ENCODE measurements at places on chromosomes 16 and 17. TPM values are rescaled to one million over a fixed set of nuclear protein-coding genes. Genes with fewer than 3 reads are reported as not detected.

GRCh38 chr17:67021743-67022450 is 22.5 kb upstream of the CACNG1 start:
- H3K36me3 ChIP-seq: no peaks in the 10 kb centered on the region
- no peak for DNase-seq

Gene TERB1
- polyA plus RNA-seq: not detected

Gene GDE1
- 71.7 TPM for polyA plus RNA-seq

- H3K4me1 ChIP-seq: peaks cover 30% of the 10 kb centered on the region
- no peak for DNase-seq
- H3K27ac ChIP-seq: peak overlapping the region; percentile 87
- peaks cover 21% of the 10 kb centered on the region for H3K36me3 ChIP-seq
Observed at GRCh38 chr16:28821874-28822519, 802 bp upstream of the ATXN2L start.

- no peak overlapping the region for H3K4me3 ChIP-seq
- H3K27ac ChIP-seq: no peak overlapping the region
- H3K4me1 ChIP-seq: peaks cover 10% of the 10 kb centered on the region
- H3K27me3 ChIP-seq: no peaks in the 10 kb centered on the region
- no peak for DNase-seq
Observed at GRCh38 chr17:34974794-34975785, 5.2 kb upstream of the LIG3 start.

- H3K4me3 ChIP-seq: no peak overlapping the region
- H3K36me3 ChIP-seq: peaks cover 31% of the 10 kb centered on the region
- no peak overlapping the region for H3K27ac ChIP-seq
- peaks cover 12% of the 10 kb centered on the region for H3K4me1 ChIP-seq
- H3K27me3 ChIP-seq: no peaks in the 10 kb centered on the region
Observed at GRCh38 chr16:1377406-1378010, 25.8 kb downstream of the GNPTG start.

Gene SLC38A8
- not detected for polyA plus RNA-seq

GRCh38 chr16:69537706-69538080 is 28.1 kb upstream of the NFAT5 start:
- DNase-seq: no peak
- H3K27me3 ChIP-seq: peaks cover 5% of the 10 kb centered on the region
- H3K4me1 ChIP-seq: peaks cover 44% of the 10 kb centered on the region
- no peaks in the 10 kb centered on the region for H3K36me3 ChIP-seq
- no peak overlapping the region for H3K4me3 ChIP-seq

Gene HOXB5
- not detected for polyA plus RNA-seq

DNA sequence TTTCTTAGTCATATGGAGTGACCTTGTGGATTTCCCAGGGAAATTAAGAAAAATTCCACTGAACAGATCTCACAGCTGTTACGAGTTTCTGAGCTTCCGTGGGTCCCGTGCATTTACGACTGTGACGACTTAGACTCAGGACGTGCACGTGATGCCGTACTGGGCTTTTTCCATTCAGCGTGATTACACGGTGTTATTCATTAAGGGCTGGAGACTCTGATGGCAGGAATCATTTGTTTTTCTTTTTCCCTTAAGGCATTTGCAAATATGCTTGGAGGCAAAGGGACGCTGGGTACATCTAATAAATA is 57.2 kb downstream of the TBC1D16 start:
- H3K4me1 ChIP-seq: no peaks in the 10 kb centered on the region
- H3K27ac ChIP-seq: no peak overlapping the region

Gene NKD1
- polyA plus RNA-seq: not detected

Gene SHISA6
- polyA plus RNA-seq: not detected

GRCh38 chr17:68089881-68090280 is 54.3 kb downstream of the KPNA2 start:
- H3K27me3 ChIP-seq: no peaks in the 10 kb centered on the region
- peak; percentile 84 for DNase-seq
- peaks cover 38% of the 10 kb centered on the region for H3K4me1 ChIP-seq
- peak overlapping the region; percentile 21 for H3K27ac ChIP-seq
- H3K36me3 ChIP-seq: no peaks in the 10 kb centered on the region
- no peak overlapping the region for H3K4me3 ChIP-seq

GRCh38 chr16:66605177-66605978 is 874 bp downstream of the CMTM3 start:
- DNase-seq: no peak
- peak overlapping the region; percentile 76 for H3K27ac ChIP-seq
- no peaks in the 10 kb centered on the region for H3K27me3 ChIP-seq
- peaks cover 42% of the 10 kb centered on the region for H3K4me1 ChIP-seq
- H3K4me3 ChIP-seq: peak overlapping the region; percentile 74
- peaks cover 31% of the 10 kb centered on the region for H3K36me3 ChIP-seq

GRCh38 chr17:49987290-49987585 is 7.8 kb downstream of the DLX3 start:
- H3K4me1 ChIP-seq: no peaks in the 10 kb centered on the region
- H3K36me3 ChIP-seq: no peaks in the 10 kb centered on the region
- H3K27ac ChIP-seq: no peak overlapping the region
- peaks cover 69% of the 10 kb centered on the region for H3K27me3 ChIP-seq
- no peak overlapping the region for H3K4me3 ChIP-seq

Gene CD79B
- polyA plus RNA-seq: 20.9 TPM

GRCh38 chr17:75417054-75417580 is 11.6 kb upstream of the GRB2 start:
- H3K4me3 ChIP-seq: no peak overlapping the region
- no peaks in the 10 kb centered on the region for H3K36me3 ChIP-seq

DNA sequence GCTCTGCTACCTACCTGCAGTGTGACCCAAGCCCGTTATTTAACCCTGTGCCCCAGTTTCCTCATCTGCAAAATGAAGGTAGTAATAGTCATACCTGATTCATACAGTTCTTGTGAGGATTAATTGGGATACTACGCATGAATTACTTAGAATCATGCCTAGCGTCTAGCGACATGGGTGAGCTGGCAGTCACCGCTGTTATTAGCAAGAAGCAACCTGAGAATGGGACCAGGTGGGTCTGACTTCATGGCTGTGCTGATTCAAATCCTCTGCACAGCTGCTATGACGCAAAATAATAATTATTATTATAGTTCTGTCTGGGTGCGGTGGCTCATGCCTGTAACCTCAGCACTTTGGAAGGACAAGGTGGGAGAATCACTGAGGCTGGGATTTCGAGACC is 7.9 kb downstream of the SOCS1 start:
- H3K27me3 ChIP-seq: no peaks in the 10 kb centered on the region
- H3K4me1 ChIP-seq: peaks cover 5% of the 10 kb centered on the region
- no peak overlapping the region for H3K27ac ChIP-seq
- DNase-seq: no peak

DNA sequence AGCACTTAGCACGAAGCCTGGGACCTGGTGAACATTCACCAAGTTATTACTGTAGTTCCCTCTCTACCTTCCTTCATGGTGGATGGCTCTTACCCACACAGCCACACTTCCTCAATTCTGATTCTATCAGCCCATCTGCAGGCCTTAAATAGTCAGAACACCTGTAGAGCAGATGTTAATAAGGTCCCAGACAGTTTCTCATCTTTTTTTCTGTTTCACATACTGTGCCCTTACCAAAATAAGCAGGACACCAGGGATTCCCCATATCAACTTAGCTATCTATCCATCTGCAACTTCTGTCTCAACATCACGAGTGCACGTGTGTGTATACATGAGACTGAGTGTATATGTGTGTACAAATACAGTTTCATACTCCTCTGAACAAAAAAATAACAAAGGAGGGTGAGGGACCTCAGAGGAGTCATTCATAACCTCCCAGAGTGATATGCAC is 2.8 kb downstream of the RECQL5 start:
- no peak for DNase-seq
- H3K4me3 ChIP-seq: no peak overlapping the region
- H3K36me3 ChIP-seq: peaks cover 47% of the 10 kb centered on the region
- H3K27ac ChIP-seq: no peak overlapping the region

Gene ZNF821
- polyA plus RNA-seq: 4.9 TPM

DNA sequence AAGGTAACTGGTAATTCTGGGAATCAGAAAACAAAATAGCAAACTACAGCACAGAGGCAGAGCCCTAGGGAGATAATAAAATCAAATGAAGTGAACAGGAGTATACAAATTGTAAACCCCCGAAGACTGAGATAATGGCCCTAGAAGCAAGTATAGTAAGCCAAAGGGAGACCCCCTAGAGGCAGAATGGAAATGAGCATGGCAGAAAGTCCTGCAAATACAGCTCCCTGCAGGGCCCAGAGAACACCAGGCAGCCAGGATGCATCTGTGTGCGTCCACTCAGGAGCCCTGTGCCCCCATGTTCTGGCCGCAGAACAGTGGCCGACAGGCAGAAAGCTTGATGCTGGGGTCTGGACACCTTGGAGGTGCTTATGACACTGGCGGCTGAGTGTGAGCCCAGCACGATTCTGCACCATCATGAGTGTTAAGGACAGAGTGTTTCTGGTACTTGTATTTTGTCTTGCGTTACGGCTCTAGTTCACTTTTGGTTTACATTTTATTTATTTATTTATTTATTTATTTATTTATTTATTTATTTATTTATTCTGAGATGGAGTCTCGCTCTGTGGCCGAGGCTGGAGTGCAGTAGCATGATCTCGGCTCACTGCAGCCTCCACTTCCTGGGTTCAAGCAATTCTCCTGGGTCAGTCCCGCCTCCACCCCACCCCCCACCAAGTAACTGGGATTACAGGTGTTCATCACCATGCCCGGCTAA is 48.7 kb downstream of the RGS9 start:
- H3K4me3 ChIP-seq: no peak overlapping the region
- DNase-seq: no peak
- H3K27me3 ChIP-seq: no peaks in the 10 kb centered on the region
- peaks cover 9% of the 10 kb centered on the region for H3K4me1 ChIP-seq
- no peaks in the 10 kb centered on the region for H3K36me3 ChIP-seq

DNA sequence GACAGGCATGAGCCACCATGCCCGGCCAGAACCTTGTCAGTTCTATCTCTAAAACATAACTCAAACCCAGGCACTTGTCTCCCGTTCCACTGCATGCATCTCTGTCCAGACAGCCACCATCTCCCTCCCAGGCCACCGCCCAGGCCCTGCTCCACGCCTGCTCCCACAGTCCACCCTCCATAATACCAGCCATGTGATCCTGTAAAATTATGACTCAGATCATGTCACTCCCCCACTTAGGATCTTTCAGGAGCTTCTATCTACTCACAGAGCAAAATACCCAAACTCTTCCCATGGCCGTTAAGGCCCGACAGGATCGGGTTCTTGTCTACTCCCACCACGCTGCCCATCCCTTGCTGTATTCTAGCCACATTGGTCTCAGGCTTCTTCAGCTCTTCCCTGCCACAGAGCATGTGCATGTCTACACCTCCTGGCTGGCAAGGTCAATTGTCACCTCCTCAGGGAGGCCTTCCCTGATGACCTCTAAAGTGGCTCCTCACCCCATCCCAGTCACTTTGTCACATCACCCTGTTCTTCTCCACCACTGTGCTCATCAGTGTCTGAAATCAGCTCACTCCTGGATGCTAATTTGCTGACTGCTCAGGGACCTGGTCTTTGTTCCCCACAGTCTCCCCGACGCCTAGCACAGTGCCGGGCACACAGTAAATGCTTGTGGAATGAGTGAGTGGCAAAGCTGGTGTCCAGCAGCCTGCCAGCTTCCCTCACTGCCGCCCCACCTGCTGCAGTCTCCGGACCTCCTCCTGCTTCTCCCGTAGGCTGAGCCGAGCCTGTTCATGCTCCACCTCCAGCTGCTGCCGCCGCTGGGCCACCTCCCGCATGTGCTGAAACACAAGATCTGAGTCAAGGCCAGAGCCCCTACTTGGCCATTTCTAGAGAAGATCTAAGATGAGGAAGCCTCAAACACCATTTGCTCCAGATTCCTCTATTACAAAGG is 6.7 kb downstream of the TSPOAP1 start:
- H3K27me3 ChIP-seq: peaks cover 34% of the 10 kb centered on the region
- no peak overlapping the region for H3K4me3 ChIP-seq
- no peak overlapping the region for H3K27ac ChIP-seq
- H3K36me3 ChIP-seq: no peaks in the 10 kb centered on the region

- peak overlapping the region; percentile 62 for H3K27ac ChIP-seq
- H3K36me3 ChIP-seq: peaks cover 12% of the 10 kb centered on the region
- no peaks in the 10 kb centered on the region for H3K27me3 ChIP-seq
- H3K4me3 ChIP-seq: peak overlapping the region; percentile 74
- peaks cover 41% of the 10 kb centered on the region for H3K4me1 ChIP-seq
Observed at GRCh38 chr16:88956546-88957432, 20.2 kb downstream of the CBFA2T3 start.

GRCh38 chr17:31401456-31402254 is 10.2 kb downstream of the RAB11FIP4 start:
- H3K36me3 ChIP-seq: no peaks in the 10 kb centered on the region
- no peak overlapping the region for H3K27ac ChIP-seq
- DNase-seq: no peak
- H3K27me3 ChIP-seq: no peaks in the 10 kb centered on the region
- peaks cover 7% of the 10 kb centered on the region for H3K4me1 ChIP-seq

GRCh38 chr16:84985079-84986065 is 26.0 kb downstream of the ZDHHC7 start:
- H3K4me3 ChIP-seq: no peak overlapping the region
- H3K27me3 ChIP-seq: no peaks in the 10 kb centered on the region
- H3K27ac ChIP-seq: peak overlapping the region; percentile 91
- peak; percentile 23 for DNase-seq
- H3K36me3 ChIP-seq: peaks cover 71% of the 10 kb centered on the region

Gene DDX52
- 11.3 TPM for polyA plus RNA-seq

DNA sequence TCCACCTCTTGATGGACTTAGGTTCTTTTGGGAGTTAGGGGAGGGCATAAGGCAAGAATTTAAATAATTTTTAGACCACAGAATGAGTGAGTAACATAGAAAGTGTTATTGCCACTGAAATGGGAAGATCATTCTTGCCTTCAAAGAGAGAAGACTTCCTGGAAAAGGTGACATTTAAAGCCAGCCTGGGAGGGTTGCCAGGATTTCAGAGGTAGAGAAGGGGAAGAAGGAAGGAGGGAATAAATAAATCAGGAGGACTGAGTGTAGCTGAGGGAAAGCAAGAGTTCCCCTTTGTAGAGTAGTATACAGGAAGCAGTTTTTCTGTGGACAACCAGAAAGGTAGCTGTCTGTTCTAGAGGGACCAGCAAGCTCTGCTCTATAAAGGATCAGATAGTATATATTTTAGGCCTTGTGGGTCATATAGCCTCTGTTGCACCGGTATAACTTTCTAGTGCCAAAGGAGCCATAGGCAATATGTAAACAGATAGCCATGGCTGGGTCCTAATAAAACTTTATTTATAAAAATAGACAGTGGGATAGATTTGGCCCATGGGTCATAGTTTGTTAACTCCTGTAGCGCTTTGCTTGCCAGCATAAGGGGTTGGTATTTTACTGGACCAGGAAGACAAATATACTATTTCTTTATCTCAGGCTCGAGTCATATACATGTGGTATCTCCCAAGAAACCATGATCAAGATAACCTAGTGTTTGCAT is 147.2 kb upstream of the CACNG5 start:
- no peaks in the 10 kb centered on the region for H3K27me3 ChIP-seq
- no peaks in the 10 kb centered on the region for H3K4me1 ChIP-seq
- H3K36me3 ChIP-seq: peaks cover 57% of the 10 kb centered on the region

GRCh38 chr16:17321824-17322223 is 148.9 kb downstream of the XYLT1 start:
- peak overlapping the region; percentile 21 for H3K4me3 ChIP-seq
- peaks cover 66% of the 10 kb centered on the region for H3K4me1 ChIP-seq
- H3K27me3 ChIP-seq: no peaks in the 10 kb centered on the region
- H3K36me3 ChIP-seq: no peaks in the 10 kb centered on the region
- DNase-seq: peak; percentile 82

Gene SEPTIN12
- not detected for polyA plus RNA-seq

Gene PMP22
- polyA plus RNA-seq: 1.2 TPM

Measured in CD14-positive monocyte (primary cell).